Activated T-cell treated with anti-CD3 and anti-CD28 coated beads, Interleukin-2, amount 50 U/mL, for 72 hours (primary cell): ENCODE measurements at places on chromosomes 6 and 20. TPM values are rescaled to one million over a fixed set of nuclear protein-coding genes. Genes with fewer than 3 reads are reported as not detected.

DNA sequence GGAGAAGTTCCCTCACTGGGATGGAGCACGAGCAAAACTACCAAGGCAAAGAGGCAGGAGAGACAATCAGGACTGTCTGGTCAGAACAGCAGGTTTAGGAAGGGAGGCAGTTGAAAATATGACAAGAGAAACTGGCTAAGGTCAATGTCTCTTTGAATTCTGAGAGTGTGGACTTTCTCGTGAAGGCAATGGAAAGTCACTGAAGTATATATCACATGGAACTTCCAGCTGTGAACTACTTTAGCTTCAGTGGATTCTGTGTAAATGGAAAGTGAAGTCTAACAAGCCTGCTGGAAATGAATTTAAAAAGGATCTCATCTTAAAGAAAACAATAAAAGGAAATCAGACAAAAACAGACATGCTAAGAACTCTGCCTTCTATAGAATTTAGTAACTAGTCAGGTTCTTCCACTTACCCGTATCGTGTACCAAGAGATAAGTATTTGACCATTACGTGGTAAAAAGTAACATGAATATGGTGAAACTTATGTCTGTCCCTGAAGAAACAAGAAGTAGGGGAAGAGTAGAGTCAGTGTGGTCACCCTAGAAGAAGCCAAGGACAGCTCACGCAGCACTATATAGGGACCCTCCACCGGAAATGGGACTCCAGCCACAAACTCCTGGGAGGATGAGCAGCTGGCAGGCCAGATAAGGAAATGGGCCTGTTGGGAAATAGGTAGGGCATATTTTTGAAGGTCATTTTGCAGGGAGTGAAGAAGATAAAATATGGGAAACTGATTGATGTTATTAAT, 123.4 kb downstream of the MAP7 start:
- H3K4me3 ChIP-seq: no peak overlapping the region
- no peak overlapping the region for H3K27ac ChIP-seq
- no peaks in the 10 kb centered on the region for H3K4me1 ChIP-seq
- no peak for DNase-seq

GRCh38 chr6:16331384-16332174, 93.2 kb downstream of the GMPR start:
- H3K36me3 ChIP-seq: peaks cover 3% of the 10 kb centered on the region
- peak; percentile 76 for DNase-seq
- no peak overlapping the region for H3K4me3 ChIP-seq
- peaks cover 9% of the 10 kb centered on the region for H3K4me1 ChIP-seq

DNA sequence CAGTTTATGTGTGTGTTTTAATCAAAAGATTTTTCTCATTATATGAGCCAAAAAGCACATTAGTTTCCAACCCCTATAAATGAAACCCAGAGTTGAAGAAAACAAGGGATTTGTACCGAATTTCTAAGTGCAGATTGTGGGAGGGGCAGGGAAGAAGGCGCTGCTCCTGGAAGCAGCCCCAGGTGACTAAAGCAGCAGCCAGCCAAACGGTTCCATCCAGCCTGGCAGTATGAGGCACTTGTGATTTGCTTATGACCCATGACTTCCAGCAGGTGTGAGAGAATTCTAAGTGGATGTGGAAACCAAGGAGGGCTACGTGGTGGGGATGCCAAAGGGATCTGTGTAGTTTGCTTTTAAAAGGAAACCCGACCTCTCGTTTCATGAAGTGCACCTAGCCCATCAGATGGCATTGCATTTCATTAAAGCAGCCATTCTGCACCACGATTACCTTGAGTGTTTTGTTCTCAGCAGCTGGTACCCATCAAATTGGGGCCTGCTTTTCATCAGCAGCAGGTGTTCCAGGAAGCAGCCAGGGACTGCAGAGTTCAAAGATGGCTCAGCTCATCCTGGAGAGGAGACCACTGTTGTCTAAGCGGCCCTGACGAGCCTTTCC, 79.1 kb downstream of the DTD1 start:
- DNase-seq: no peak
- H3K27me3 ChIP-seq: no peaks in the 10 kb centered on the region
- H3K27ac ChIP-seq: no peak overlapping the region
- H3K36me3 ChIP-seq: no peaks in the 10 kb centered on the region

DNA sequence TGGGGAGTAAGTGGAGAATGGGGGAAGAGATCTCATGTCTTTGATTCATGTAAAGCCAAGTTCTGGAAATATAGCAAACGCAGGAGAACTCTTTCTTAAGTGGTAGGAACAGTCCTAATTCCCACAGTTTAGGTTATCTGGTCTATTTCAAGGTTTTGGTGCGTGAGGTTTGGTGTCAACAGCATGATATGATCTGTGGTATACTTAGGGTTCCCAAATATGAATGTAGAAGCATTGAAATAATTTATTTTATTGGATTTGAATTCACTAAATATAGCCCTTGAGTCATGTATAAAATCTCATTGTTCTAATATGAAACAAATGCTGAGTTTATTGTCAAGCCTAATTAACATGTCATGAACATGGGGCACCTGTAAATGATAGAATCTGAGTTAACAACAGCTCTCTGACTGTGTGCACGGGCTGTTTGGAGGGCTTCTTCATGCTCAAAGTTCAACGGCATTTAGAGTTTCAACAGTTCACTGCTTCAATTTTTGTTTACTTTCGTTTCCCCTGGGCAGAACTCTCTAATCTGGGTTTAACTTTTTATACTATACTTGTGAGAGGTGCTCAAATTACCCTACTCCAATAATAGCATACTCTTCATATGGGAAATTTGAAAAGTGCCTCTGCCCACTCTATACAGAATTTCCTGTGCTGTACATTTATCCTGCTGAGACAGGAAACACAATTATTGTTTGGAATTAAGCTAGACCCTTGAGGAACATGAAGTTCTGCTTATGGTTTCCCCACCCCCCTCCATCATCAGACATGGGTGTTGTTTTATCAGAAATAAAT, 236.3 kb upstream of the ZNF217 start:
- DNase-seq: no peak
- peaks cover 2% of the 10 kb centered on the region for H3K36me3 ChIP-seq
- H3K4me3 ChIP-seq: peak overlapping the region; percentile 80
- H3K27me3 ChIP-seq: no peaks in the 10 kb centered on the region
- peak overlapping the region; percentile 98 for H3K27ac ChIP-seq

DNA sequence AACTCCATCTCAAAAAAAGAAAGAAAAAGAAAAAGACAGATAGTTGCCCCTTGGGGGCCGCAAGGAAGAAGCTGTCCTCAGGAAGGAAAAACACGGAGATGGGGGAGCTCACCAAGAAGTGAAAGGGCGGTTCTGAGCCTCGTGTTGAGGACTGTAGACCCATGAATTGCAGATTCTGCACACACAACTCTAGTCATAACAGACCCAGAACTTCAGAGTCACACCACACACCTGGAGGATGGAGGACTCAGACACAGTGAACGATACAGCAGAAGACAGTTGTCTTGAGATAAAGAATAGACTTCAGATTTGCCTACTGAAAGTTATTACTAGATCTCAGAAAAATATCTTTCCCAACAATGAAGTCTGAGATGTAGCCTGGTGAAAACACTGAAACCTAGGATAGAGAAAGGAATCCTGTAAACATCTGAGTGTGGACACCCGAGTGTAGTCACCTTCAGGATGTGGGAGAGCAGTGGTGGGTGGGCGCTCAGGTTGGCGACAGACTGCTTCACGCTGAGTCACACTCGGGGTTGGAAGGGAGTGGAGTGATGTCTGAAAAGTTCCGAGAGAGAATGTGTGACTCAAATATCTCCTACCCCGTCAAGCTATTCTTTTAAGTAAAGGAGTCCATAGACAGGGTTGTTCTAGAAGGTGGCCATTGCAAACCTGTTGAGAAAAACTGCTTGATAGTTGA, 88.1 kb downstream of the MAP3K4 start:
- H3K27ac ChIP-seq: peak overlapping the region; percentile 90
- peaks cover 2% of the 10 kb centered on the region for H3K36me3 ChIP-seq
- no peaks in the 10 kb centered on the region for H3K27me3 ChIP-seq
- peaks cover 7% of the 10 kb centered on the region for H3K4me1 ChIP-seq
- peak; percentile 78 for DNase-seq
- H3K4me3 ChIP-seq: no peak overlapping the region

GRCh38 chr6:168704678-168705077, 263.7 kb downstream of the SMOC2 start:
- no peak overlapping the region for H3K4me3 ChIP-seq
- no peaks in the 10 kb centered on the region for H3K4me1 ChIP-seq
- DNase-seq: no peak
- no peaks in the 10 kb centered on the region for H3K27me3 ChIP-seq

DNA sequence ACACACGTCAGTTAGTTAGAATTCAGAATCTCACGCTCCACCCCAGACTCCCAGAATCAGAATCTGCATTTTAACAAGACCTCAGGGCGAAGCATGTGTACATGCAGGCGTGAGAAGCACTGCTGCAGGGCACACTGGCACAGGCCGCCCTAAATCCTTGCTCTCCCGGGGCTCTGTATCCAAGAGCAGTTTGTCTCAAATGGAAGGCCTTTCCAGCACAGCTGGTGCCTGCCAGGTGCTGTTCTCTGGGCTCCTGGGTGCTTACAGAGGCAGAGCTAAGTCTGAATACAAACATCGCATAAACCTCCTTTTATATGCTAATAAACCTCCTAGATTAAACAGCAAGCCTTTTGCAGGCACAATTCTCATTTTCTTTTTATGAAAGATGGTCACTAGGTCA, 119.1 kb upstream of the CD93 start:
- peaks cover 27% of the 10 kb centered on the region for H3K27me3 ChIP-seq
- DNase-seq: no peak
- H3K4me1 ChIP-seq: no peaks in the 10 kb centered on the region
- H3K4me3 ChIP-seq: no peak overlapping the region

DNA sequence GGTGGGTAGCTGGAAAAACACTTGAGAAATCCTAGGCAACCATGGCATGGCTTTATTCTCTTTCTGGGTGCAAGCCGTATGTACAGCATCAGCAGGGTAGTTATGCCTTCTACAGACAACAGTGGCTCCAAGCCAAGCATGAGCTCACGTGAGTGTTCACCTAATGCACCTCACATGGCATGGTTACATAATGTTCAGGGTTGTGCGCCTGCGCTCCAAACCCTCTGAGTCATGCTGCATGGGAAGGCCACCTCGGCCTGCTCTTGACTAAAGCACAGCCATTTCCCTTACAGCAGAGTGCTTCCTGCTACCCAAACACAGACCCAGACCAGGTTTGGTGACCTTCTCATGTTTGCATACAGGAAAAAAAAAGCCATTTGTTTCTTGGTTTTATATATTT, 96.2 kb downstream of the VIP start:
- no peak for DNase-seq
- no peak overlapping the region for H3K4me3 ChIP-seq
- no peak overlapping the region for H3K27ac ChIP-seq
- H3K4me1 ChIP-seq: no peaks in the 10 kb centered on the region

DNA sequence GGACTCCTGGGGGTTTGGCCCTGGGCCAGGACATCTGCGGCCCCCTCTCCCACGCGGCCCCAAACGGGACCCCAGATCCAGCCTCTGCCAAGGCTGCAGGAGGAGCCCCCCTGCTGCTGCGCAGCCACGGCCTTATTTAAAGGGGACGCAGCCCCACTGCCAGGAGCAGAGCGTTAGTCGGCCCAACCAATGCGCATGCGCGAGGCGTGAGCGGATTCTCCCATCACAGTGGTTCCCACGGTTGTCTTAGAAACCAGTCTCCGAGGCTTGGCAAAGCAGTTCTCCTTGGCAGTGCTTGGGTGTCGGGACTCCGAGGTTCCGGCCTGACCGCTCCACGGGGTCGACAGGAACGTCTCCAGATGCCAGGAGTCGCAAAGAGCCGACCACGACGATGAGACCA, 288.3 kb upstream of the ZNF337 start:
- H3K4me3 ChIP-seq: no peak overlapping the region
- peaks cover 31% of the 10 kb centered on the region for H3K4me1 ChIP-seq
- peak; percentile 55 for DNase-seq
- peaks cover 1% of the 10 kb centered on the region for H3K36me3 ChIP-seq
- H3K27me3 ChIP-seq: peaks cover 29% of the 10 kb centered on the region

DNA sequence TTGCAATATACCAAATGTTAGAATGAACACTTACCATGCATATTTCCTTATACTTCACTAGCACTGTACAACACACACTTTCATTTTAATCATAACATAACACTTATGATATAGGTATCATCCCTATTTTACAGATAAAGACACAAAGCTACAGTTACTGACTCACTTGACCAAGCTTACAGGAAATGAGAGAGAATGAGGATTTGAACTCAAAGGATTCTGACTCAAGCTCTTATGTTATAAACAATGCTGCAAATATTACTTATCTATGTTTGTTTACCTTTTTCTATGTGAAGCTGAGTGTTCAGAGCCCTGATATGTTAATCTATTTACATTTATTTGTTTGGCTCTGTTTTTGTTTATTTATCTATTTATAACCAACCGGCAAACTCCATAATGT, 245.4 kb downstream of the PTPRK start:
- no peak for DNase-seq
- no peaks in the 10 kb centered on the region for H3K27me3 ChIP-seq
- peak overlapping the region; percentile 87 for H3K27ac ChIP-seq
- H3K4me1 ChIP-seq: peaks cover 8% of the 10 kb centered on the region

DNA sequence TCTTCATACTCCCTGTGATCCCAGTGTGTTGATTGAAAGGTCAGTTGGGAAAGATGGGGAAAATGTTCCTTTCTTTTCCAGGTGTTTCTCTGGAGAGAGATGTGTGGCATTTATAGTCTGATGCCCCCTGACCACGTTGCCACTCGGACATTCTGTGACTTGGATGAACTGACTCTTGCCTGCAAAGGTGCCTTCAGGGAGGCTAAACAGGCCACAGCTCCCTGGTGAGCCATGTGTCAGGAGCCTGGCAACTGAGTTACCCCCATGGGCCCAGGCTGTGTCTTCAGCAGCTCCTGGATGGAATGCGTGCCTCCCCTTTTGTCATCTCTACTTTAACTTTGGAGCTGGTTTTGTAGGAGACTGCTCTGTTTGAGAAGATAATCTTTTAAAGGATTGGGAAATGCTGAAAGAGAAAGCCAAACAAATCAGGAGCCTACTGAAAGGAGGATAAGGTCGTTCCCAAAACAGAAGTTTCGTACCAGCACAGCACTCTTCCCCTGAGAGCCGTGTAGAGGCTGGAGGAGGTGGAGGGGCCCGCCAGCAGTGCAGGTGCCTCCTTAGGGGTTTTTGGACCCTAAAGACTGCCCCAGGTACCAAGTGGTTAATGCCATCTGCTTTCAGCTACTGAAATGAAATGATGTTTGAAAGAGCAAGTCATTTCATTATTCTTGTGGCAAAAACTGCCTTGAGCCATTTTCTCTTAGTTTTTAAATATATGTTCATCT, 322.8 kb downstream of the ZFAND3 start:
- H3K27me3 ChIP-seq: no peaks in the 10 kb centered on the region
- no peak overlapping the region for H3K27ac ChIP-seq
- DNase-seq: no peak
- H3K36me3 ChIP-seq: no peaks in the 10 kb centered on the region
- no peak overlapping the region for H3K4me3 ChIP-seq
- H3K4me1 ChIP-seq: peaks cover 10% of the 10 kb centered on the region

MUC22 gene
- not detected for total RNA-seq

MRAP2 gene
- not detected for total RNA-seq

ULBP1 gene
- total RNA-seq: 12.4 TPM

PRL gene
- total RNA-seq: not detected

ESR1 gene
- 0.07 TPM for total RNA-seq

PKHD1 gene
- 0.02 TPM for total RNA-seq
